Renal cortex interstitium (tissue), 15 donors: ENCODE measurements at places on chromosomes 7 and 10. TPM values are rescaled to one million over a fixed set of nuclear protein-coding genes. Genes with fewer than 3 reads are reported as not detected.

GRCh38 chr10:132096223-132096622 is 30.5 kb downstream of the JAKMIP3 start:
- no peak for DNase-seq

GRCh38 chr7:148912758-148913541 is 28.9 kb upstream of the EZH2 start:
- DNase-seq, result no peak

MKX gene
- 0.55 TPM for polyA plus RNA-seq

DNA sequence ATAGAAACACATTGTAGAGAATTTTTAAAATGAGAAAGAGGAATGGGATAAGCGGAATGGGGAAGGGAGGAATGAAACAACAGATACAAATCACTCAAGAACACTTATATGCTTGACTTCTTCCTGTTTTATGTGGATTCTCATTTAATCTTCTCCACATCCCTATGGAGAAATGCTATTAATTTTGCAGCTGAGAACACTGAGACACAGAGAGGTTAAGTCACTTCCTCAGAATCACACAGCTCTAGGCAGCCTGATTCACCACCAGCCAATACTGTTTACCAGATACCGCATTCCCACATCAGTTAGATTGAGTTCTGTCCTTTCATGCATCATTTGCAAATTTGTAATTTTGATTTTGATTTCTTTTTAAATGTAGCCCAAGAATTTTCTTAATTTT is 170.5 kb downstream of the SH2D4B start:
- no peak for DNase-seq

JAKMIP3 gene
- 0.26 TPM for polyA plus RNA-seq

- no peak for DNase-seq
Observed at GRCh38 chr10:79984851-79985250, 35.9 kb upstream of the SFTPD start.

BLNK gene
- polyA plus RNA-seq, result 33.5 TPM

DNA sequence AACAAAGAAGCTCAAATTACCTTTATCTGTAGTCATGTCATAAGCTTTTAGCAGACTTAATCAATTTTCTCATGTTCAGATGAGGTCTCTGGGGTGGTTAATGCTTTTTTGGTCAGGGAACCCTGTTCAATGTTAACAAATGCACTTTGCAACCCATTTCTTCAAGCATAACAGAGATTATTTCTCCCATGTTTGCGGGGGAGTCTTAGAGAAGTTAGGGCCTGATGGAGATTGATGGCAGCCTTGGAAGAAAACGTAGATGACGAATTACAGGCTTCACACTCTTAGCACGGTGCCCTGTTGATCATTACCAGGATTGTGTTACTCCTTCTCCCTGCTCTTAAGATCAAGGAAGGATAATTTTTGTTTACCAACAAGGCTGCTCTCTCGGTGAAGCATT is 76.4 kb downstream of the AGMO start:
- DNase-seq, result no peak

- no peak for DNase-seq
Observed at GRCh38 chr7:50411332-50411731, 38.8 kb downstream of the FIGNL1 start.

FAM131B gene
- polyA plus RNA-seq, result 2.6 TPM

GRCh38 chr7:80275192-80275605 is 140.6 kb downstream of the GNAI1 start:
- no peak for DNase-seq

AP5Z1 gene
- polyA plus RNA-seq, result 31.4 TPM

CXCL12 gene
- polyA plus RNA-seq, result 381 TPM

- no peak for DNase-seq
Observed at GRCh38 chr7:123665157-123665556, 9.5 kb downstream of the LMOD2 start.

- no peak for DNase-seq
Observed at GRCh38 chr7:157785486-157786186, 448.8 kb downstream of the DNAJB6 start.

DNA sequence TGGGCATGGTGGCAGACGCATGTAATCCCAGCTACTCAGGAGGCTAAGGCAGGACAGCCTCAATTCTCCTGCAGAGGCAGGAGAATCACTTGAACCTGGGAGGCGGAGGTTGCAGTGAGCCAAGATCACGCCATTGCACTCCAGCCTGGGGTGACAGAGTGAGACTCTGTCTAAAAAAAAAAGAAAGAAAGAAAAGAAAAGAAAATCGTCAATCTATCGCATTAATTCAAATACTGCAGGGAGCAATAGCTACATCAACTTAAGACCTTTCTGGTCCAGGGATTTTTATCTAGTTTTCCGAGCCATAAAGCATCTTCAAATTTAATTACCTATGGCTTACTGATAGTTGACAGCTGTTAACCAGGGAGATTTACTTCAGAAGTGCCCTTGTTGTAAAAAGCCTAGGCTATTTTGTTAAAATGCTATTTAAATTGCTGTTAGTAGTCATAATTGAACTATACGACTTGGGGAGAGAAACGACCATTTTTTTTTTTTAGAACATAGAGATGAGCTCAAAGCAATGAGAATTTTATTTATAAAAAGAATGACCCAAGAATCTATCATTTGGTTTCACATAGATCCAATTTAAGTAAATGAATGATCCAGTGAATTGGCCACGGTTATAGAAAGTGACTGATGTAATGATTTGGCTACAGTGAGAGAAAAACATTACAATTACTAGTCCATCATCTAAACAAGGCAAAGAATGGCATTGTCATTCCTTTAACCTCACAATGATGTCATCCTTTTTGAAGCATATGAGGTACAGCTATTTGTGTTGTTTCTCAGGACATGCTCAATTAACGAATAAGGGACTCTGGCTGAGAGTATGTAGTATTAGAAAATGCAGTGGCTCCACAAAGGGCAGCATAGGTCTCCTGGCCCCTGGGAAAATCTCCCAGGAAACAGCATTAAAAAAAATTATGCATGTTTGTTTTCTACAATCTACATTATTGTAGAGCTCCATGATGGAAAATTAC is 85.3 kb downstream of the SEMA3C start:
- DNase-seq, result no peak

PRKCQ gene
- 16.8 TPM for polyA plus RNA-seq

KCNH2 gene
- polyA plus RNA-seq, result 21.8 TPM

TRIM74 gene
- polyA plus RNA-seq, result 1.9 TPM

DNA sequence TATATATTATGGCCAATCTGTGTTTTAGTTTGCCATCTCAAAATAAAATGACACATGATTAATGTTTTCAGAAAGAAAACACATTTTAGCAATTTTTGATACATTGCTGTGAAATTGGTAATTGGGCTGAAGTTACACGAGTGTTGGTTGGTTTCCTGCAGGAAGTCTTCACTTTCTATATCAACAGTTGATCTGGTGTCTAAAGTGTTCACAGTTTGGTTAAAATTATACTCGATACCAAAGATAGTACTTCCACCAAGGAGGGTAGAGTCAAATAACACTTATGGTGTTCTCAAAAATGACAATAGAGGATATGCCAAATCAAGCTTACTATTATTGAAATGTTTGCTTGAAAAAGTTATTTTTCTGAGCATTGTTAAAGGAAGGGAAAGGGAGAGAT is 120.3 kb upstream of the GLCCI1 start:
- no peak for DNase-seq

GRCh38 chr10:64486149-64486548 is 964.9 kb downstream of the REEP3 start:
- no peak for DNase-seq

DNA sequence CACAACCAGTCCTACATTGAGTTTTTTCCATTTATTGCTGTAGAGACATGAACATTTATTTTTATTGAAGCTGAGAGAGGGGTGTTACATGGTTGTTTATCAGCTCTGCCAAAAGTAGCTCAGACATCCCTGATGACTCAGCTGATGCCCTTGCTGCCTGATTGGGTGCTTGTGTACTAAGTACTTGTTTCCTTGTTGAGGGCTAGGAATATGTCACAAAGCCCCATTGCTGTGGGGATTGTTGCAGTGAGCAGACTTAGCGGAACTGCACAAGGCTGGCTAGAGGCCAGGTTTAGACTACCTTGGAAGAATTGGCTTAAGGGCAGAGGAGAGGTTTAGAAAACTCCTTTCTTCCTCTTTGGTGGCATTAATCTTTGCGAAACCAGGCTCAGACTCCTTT is 110.6 kb downstream of the AUTS2 start:
- DNase-seq, result no peak

CC2D2B gene
- polyA plus RNA-seq, result 1.0 TPM

INSYN2A gene
- polyA plus RNA-seq, result 4.6 TPM

DNA sequence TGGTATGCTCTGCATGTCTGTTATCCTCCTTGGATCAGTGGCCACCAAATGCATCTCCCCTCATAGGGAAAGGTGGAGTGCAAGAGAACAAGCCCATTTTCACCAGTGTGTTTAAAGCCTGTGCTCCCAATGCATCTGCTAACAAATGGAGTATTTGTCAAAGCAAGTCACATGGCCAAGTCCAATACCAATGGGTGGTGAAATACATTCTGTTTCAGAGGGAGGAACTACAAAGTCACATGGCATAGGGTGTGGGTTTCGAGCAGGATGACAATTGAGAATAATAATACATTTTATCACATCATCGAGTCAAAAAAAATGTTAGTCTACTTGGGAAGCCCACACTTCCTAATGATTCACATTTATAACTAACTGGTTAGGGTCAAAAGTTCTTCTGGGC is 62.7 kb downstream of the SUGCT start:
- no peak for DNase-seq

DNA sequence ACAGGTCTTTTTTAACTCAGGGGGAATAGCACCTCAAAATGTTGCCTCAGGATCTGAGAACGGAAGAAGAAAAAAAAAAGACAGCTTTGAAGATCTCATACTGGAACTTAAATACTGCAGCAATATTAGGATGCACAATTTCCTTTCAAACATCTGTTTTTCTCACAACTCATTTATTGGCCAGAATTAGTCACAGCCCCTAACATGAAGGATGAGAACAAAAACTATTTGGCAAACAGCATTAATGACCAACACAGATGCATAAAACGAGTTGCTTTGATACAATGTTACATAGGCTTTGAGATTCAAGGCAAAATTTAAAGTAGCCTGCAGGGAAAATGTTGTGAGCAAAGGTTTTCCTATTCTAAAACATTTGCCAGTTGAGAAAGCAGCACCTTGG is 36.5 kb downstream of the JMJD1C start:
- DNase-seq, result no peak

GRCh38 chr7:156493942-156494341 is 146.6 kb upstream of the RNF32 start:
- DNase-seq, result no peak

GRCh38 chr10:63058236-63058635 is 74.9 kb upstream of the NRBF2 start:
- DNase-seq, result no peak

- no peak for DNase-seq
Observed at GRCh38 chr7:123397746-123398338, 136.6 kb downstream of the IQUB start.

GRCh38 chr7:17446340-17446739 is 147.9 kb downstream of the AHR start:
- no peak for DNase-seq

DNA sequence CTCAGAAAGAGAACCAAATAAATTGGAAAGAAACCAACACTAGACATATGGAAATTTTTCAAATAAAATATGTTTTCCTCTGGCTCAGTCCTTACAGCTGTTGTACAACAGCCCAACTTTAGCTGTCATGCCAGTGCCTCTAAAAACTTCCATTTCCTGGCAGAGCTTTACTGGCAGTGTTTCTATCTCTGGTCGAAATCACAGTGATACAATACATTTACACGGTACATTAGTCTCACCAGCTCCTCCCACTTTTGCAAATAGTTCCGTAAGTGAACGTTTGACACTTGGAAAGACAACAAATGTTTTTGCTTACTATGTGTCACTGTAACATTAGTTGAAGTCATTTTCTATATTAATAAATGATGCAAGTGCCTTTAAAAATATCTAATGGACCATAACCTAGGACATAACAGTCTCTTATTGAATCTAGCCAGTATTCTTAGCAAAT is 29.8 kb downstream of the BCAP29 start:
- no peak for DNase-seq

GRCh38 chr10:43671659-43672531 is 23.2 kb upstream of the ZNF32 start:
- DNase-seq, result peak; percentile 77

- no peak for DNase-seq
Observed at GRCh38 chr7:118305671-118306070, 81.2 kb downstream of the ANKRD7 start.

DNA sequence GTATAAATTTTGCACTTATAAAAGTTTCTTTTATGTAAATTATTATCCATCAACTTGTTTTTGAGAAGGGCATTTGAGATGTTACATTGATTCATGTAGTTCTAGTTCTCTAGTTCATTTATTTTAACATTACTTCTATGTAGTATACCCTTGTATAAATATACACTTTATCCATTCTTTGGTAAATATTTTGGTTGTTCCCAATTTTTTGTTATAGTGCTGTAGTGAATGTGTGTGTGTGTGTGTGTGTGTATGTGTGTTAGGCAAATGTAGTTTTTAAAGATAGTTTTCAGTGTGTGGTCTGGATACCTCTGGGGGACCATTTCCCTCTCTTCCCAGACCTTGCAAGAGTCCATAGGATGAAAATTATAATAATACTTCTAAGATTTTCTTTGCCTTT is 15.0 kb downstream of the PRKAR2B start:
- no peak for DNase-seq

- peak; percentile 79 for DNase-seq
Observed at GRCh38 chr10:69092959-69093850, 5.3 kb downstream of the SRGN start.

DNA sequence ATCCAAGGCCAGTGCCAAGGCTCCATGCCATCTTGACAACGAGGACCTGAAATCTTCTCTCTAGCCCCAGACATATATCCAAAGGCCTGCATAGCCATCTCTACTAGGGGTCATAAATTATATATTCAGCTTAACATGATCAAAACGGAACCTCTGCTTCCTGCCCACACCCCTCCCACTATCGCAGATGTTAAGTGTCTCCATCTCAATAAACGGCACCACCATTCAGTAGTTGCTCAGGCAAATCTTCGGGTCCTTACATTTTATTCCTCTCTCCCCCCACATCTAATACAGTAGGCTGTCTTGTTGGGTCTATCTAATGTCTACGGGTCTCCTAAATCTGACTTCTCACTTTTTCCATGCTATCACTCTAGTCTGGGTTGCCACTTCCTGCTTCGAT is 201.1 kb upstream of the PLXNA4 start:
- no peak for DNase-seq

MYO1G gene
- 0.47 TPM for polyA plus RNA-seq

SLC26A3 gene
- polyA plus RNA-seq, result 0.39 TPM

NKX2-3 gene
- polyA plus RNA-seq, result not detected

COL13A1 gene
- polyA plus RNA-seq, result 23.1 TPM

DNA sequence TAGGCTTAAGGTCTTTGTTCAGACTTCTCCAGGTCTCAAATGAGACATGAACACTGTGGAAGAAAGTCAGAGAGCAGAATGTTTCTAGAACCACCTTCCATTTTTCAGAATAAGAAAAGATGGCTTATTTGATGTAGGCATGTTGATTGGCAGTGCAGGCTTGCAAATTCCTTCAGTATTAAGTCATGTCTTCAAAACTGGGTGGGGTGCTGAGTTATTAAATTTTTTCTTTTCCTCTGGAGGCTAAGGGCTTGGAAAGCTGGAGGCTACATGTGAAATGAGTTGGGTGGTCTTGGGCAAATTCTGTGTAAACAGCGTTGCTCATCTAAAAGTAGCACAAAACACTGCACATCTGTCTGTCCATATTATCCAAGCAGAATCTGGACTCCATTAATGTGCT is 62.8 kb downstream of the PRTFDC1 start:
- no peak for DNase-seq

- DNase-seq, result no peak
Observed at GRCh38 chr10:109987452-109988211, 20.2 kb upstream of the ADD3 start.

GRCh38 chr7:114986190-114987180 is 64.6 kb downstream of the MDFIC start:
- no peak for DNase-seq

THSD7A gene
- polyA plus RNA-seq, result 63.1 TPM

GRCh38 chr7:96870185-96870584 is 135.2 kb upstream of the DLX6 start:
- DNase-seq, result no peak
